ENCODE measurements at places on chromosomes 6 and 20. TPM values are rescaled to one million over a fixed set of nuclear protein-coding genes. Genes with fewer than 3 reads are reported as not detected.

DNA sequence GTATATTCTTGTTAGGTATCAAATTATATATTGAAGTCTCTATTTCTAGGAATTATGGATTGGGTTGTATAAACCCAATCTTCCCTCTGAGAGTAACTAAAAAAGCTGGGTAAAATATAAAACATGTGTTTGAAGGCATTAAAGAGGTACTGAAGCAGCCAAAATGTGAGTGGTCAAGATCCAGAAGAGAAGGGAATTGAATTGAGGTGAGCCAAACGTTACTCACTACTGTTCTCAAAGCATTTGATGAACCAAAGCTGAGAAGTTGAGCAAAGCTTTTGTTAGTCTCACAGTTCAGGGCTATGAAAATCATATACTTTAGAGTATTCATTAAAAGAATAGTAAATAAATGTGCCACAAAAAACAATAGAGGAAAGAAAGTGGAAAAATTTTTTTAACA lies 365.8 kb downstream of the BCKDHB start:
- no peak for DNase-seq

CCN2 gene
- 373 TPM for total RNA-seq

- peak; percentile 83 for DNase-seq
Observed at GRCh38 chr6:7541175-7542064, at the start of gene DSP. Gene DSP, plus strand, starts transcription at chr6:7541671. Its CDS starts 245 bp downstream, at chr6:7541916.

DNA sequence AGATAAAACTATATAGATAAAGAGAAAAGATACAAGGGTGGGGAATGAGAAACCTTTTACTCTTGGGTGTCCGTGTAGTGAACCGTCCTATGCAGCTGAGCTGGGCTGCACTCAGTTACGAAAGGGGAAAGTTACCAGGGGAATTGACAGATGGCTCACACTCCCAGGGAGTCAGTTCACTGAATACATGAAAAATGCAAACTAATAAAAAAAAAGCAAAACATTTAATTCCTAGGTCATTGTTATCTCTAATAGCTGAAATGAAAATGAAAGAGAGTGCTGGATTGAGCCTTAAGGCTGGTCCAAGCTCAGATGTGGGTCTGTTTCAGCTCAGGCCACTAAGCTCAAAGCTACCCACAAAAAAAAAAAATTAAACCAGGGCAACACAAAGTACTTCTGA lies 138.0 kb downstream of the THBS2 start:
- DNase-seq = no peak

RPRD1B gene
- 61.8 TPM for total RNA-seq

GRCh38 chr6:169843110-169843509 lies 91.7 kb downstream of the ERMARD start:
- no peak for DNase-seq

DNA sequence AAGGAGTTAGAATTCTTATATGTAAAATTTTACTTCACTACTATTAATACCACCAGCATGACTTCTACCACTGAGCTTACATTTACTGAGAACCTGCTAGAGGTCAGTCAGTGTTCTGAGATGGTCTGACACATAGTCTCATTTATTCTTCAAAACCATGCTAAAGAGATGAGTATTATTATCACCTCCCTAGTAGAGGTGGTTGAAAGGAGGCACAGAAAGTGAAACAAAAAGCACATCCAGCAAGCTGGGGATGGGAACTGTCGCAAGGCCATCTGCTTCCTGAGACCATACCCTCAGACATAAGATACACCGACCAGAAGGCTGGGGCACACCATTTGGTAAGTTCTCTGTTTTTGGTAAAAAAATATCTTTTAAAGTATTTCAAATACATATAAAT lies 137.7 kb downstream of the INSM1 start:
- no peak for DNase-seq

YIPF3 gene
- 127 TPM for total RNA-seq

GRCh38 chr6:3230900-3231246 lies 3.4 kb upstream of the TUBB2B start:
- DNase-seq = no peak

Measured in Calu3 (cell line).